ENCODE measurements at places on chromosomes 2 and 18.

DNA sequence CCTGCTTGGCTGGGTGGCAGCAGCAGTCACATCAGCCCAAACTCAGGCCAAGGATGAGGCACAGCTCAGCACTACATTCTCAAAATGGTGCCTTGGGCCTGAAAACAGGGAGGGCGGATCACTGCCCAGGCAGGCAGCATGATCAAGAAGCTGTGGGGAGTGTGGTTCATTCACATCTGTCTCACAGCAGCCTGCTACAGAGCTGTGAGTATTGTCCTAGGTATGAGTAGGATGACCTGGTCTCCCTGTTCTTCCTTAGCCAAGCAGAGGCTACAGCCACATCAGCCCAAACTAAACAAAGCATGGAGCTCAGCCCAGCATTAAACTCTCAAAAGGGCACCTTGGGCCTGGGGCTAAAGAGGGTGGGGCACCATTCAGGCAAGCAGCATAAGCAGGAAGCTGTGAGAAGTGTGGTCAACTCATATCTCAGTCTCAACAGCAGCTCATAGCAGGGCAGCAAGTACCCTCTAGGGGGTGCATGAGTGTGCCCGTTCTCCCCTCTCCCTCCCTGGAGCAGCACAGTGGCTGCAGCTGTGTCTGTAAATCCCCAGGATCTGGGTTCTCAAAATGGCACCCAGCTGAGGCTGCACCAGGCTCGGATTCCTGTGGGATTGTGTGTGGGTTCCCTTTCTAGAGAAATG is 139.6 kb downstream of the TRABD2A start:
- peak; percentile 39 for DNase-seq

DNA sequence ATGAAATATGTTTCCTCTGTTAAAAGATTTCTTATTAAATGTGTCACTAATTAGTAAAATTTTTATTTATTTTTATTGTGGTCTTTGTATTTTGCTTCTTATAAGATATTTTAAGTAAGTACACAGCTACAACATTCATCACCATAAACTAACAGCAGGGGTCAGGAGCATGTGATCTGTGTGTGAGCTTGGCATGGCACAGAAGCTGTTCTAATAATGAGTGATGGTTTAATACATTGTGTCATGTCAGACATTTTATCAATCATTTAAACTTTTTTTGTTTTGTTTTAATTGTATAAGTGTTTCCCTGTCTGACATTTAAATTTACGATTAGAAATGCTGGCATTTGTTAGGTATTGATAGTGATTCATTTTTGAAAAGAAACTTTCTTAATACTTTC is 585.4 kb downstream of the DSC3 start:
- DNase-seq = no peak

GRCh38 chr2:137117385-137117784 is 352.0 kb downstream of the THSD7B start:
- no peak for DNase-seq

DNA sequence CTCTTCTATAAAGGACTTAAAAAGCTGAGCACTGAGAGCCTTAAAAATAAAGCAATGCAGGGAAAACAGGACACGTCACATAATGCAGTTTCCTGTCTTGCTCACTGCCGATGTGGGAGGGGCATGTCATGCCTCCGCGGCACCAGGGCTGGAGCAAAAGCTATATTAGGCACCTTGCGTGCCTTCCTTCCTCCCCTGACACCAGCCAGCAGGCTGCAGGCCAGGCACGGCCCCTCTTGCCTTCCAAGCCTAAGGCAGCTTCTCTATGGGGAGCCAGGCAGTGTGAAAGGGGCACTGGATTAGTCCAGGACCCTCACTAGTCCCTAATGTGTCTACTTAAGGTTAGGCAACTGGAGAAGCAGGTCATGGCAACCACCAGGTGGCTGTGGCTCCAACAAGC is 26.3 kb downstream of the MRPL35 start:
- no peak for DNase-seq

- DNase-seq = no peak
Measured at GRCh38 chr2:131093696-131094462, 619 bp upstream of the FAM168B start.

Data from HuH-7 (cell line).